Activated T-cell treated with anti-CD3 and anti-CD28 coated beads, Interleukin-2, amount 50 U/mL, for 72 hours (primary cell): ENCODE measurements at places on chromosomes 2 and 18. TPM values are rescaled to one million over a fixed set of nuclear protein-coding genes. Genes with fewer than 3 reads are reported as not detected.

The CNGA3 gene
- not detected for total RNA-seq

The SERPINB4 gene
- not detected for total RNA-seq

The INO80B gene
- total RNA-seq, result 39.2 TPM

The STPG4 gene
- total RNA-seq, result not detected

The DCDC2C gene
- total RNA-seq, result not detected

The PTPN2 gene
- total RNA-seq, result 86.2 TPM

The RBBP8 gene
- total RNA-seq, result 57.2 TPM

The LYPD6 gene
- not detected for total RNA-seq

The DOK6 gene
- total RNA-seq, result not detected

The CHRNG gene
- total RNA-seq, result not detected

The AKAIN1 gene
- not detected for total RNA-seq

The ZNF521 gene
- total RNA-seq, result not detected

The UXS1 gene
- 39.9 TPM for total RNA-seq

The CYRIA gene
- 1.1 TPM for total RNA-seq

The GKN2 gene
- not detected for total RNA-seq

The SP140 gene
- total RNA-seq, result 109 TPM

The ACKR3 gene
- total RNA-seq, result 0.83 TPM
